ENCODE measurements at places on chromosomes 5 and 9.

DNA sequence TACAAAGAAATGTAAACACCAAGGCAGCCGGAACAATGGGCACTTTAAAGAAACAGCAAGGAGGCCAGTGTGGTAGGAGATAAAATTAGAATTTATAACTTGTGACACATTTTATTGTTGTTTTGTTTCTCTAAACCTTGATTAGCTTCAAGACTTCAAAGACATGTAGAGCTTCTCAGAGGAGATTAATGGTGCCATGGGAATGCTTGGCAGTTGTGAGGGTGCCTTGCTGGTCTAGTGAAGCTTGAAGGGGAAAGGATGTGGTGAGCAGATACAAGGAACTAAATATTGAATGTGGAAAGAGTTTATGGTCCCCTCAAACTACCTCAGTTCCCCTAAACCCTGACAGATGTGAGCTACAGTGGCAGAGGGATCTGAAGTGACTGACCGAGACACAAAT is 322.4 kb upstream of the ADAMTS16 start:
- no peak for DNase-seq

DNA sequence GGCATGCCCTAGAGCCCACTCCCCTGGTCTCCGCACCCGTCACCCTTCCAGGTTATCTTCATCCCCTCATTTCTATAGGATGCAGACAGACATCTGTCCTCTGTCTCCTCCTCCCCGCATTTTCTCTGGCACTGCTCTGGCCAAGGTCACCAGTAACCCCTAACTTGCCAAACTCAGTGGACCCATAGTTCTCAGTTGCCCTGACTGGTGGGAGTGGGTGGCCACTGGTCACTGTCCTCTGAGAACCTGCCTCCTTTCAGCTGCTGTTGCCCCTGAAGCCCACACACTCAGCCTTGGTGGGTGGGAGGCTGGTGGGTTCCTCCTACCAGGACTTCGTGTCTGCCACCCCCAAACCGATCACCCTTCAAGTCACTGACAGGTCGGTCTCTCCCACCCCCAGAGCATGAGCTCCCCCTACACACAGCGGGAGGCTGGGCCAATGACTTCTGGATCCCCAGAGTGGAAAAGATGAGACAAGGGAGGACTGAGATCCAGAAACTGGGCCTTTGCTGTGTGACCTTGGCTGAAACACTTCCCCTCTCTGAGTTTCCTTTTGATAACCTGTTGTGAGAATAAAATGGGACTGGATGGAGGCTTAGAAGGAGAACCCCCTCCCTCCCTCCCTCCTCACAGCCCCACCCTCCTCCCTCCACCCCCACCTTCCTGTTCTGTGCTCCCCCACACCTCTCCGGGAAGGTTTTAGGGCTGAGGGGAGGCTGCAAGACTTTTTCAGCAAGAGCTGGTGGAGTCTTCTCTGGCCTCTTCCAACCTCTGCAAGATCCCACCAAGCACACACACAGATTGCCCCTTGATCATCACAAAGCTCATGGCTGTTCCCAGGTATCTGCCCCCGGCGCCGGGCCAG is 2.4 kb upstream of the DBN1 start:
- no peak for DNase-seq

GRCh38 chr9:102778746-102779145 is 216.4 kb upstream of the CYLC2 start:
- DNase-seq, result peak; percentile 61

GRCh38 chr5:126280846-126281245 is 142.4 kb upstream of the GRAMD2B start:
- peak; percentile 49 for DNase-seq

DNA sequence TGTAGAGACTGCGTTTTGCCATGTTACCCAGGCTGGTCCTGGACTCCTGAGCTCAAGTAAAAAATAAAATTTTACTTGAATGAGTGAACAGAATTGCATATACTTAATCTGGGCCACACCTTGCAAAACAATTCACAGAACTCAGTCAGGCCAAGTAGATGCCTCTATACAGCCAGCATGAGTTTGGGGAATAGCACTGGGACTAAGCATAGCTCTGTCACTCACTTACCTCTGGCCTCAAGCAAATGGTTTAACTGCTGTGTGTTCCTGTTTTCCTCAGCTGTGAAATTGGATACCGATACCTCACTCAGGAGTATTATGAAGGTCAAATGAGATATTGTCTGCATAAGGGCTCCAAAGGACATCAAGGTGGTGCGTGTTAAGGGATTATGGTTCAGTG is 10.9 kb upstream of the FRMPD1 start:
- DNase-seq, result peak; percentile 78

DNA sequence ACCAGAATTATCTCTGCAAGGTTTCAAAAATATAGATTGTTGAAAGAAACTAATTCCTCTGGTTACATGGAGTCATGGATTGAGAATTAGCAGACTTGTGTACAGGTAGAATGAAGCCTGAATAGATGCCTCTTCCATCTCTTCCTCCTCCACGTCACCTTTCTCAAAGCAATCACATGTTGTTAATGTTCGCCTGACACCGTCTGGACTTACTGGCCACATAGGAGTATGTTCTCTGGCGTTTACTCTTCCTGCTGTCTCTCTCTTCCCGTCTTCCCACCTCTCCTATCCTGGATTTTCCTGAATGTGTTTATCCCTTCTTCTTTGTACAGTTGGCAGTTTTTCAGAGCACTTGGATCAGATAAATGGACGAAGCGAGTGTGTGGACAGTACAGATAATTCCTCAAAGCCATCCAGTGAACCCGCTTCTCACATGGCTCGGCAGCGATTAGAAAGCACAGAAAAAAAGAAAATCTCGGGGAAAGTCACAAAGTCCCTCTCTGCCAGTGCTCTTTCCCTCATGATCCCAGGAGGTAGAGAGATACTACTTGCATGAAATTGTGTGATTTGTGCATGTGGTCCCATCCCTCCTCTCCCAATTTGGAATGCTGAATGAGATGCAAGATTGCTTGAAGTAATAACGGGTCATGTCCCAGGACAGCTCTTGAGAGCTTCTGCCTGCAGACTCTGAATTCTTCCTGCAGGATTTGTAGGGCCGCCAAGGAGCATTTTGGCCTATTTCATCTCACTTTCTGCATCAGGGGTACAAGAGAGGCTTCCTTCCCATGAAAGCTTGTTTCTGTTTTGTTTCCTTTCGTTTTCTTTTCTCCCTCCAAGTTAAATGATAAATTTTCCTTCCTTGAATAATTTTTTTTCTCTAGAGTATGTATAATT is 47.3 kb downstream of the CD180 start:
- DNase-seq, result no peak

GRCh38 chr9:76219560-76220151 is 174.6 kb downstream of the RFK start:
- peak; percentile 32 for DNase-seq

GRCh38 chr5:10760921-10761184 is 181 bp downstream of the DAP start:
- no peak for DNase-seq

GRCh38 chr9:129511285-129511900 is 109.5 kb downstream of the C9orf50 start:
- no peak for DNase-seq

GRCh38 chr5:177432839-177433657 is 6.6 kb downstream of the GRK6 start:
- DNase-seq, result no peak

DNA sequence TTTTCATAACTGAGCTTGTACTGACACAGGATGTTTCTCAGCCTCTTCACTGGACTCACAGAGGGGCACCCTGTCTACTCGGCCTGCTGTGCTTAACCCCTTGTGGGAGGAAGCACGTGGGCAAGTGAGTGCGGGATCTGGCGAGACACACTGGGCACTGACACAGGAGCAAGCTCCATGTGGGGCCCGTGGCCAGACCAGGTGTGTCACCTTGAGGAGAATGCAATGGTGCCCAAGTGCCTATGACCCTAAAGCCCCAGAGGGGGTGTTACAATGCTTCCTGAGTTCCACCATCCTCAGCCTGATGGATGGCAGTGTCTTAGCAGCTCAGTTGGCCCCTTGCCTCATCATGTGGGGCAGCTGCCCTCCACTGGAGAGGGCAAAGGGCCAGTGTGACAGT is 128.9 kb downstream of the ALDH1A1 start:
- DNase-seq, result no peak

DNA sequence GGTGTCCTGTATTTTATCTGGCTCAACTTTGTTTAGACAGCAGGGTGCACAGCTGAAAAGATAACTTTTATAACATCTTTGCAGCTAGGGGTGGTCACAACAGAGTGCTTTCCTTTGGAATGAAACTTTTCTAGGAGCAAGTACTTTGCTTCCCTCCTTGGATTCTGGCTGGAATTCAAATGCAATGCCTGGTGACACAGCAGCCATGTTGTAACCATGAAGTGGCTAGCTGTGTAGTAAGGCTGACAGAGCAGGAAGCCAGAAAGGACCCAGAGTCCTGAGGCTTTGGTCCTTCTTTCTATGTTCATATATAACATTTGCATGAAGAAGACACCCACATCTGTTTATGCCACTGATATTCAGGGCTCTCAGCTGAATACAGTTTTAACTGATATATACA is 48.1 kb downstream of the TENT4A start:
- DNase-seq, result no peak

- peak; percentile 86 for DNase-seq
Observed at GRCh38 chr5:174056064-174056847, 10.8 kb downstream of the NSG2 start.

DNA sequence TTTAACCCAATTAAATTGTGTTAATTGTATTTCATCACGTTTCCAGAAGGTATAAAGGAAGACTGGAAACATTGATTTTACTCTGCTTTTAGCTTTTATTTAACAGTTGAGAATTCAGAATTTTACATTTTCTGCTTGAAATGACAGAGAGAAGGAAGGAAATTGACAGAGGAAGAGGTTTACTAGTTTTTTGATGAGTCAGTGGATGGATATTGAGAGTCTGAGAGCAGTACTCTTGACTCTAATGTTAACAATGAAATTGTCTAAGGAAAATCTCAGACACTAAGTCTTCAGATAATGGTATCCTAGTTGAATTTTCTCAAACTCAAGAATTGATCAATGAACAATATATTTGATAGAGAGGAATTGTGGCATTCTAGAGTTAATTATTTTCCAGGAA is 60.6 kb downstream of the IPO11 start:
- no peak for DNase-seq

DNA sequence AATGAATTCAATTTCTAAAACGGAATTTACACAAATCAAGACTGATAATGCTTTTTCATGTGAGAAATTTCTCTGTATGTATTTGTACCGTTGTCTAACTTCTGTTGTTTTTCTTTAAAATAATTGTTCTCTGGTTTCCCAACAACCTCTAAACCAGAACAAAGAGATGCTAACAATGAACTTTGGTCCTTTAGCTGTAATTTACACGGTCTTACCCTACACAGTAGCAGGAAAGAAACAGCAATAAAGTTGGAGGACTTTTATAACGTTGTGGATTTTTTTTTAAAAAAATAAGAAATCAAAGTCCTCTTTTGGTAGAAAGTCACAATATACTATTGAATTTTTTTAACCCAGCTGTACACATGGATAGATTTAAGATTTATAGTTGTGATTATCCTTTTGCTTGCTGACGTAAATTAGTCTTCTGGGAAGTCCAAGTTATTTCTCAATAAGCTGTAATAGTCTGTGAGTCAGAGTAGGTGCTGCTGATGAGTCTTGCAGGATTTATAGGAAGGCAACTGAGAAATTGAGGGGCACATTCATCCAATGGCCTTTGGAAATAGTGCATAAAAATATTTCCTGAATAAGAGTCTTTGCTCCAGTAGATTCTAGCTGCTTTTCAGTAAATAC is 76.8 kb upstream of the PCSK1 start:
- no peak for DNase-seq

- DNase-seq, result no peak
Observed at GRCh38 chr9:26371236-26371635, 521.4 kb downstream of the CAAP1 start.

- no peak for DNase-seq
Observed at GRCh38 chr9:137194388-137194787, 5.9 kb downstream of the SSNA1 start.

- DNase-seq, result no peak
Observed at GRCh38 chr5:139663207-139664085, 15.3 kb downstream of the CXXC5 start.

DNA sequence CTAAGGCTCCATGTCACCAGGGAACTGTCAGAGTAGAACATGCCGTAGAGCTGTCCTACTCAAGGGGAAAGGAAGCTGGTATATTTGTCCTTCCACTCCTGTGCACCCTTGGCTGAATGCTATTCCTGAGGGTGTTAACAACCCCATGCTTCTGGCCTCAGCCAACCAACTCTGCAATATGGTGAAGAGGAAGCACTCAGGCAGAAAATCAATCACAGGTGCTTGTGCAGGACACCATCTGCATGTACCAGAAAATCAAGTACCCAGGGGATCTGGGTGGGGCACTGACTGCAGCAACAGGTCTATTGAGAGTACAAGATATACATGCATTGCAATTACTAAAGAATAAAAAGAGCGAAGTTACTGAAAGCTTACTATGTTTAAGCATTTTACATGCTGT is 51.4 kb upstream of the NEK6 start:
- DNase-seq, result peak; percentile 97

DNA sequence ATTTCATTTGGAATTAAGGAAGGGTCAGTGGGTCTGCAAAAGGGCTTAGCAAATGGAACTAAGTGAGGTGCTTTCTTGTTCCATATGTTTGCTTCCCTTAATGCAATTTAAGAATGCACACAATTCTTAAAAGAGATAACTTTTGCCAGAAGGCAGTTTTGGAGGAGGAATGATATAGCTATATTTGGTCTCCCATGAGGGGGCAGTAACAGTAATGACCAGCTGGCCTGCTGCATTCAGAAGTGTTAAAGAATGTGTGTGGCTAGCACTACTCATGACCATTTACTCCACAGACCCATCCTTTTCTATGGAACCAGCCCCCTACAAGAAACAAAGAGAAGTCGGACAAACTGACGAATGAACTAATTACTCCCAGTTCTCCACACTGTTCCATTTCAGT is 638.9 kb downstream of the RAB3C start:
- peak; percentile 39 for DNase-seq

GRCh38 chr5:167245868-167246267 is 1045.6 kb upstream of the WWC1 start:
- DNase-seq, result peak; percentile 46

- DNase-seq, result peak; percentile 66
Observed at GRCh38 chr5:43193894-43194265, 1.9 kb downstream of the NIM1K start.

- peak; percentile 85 for DNase-seq
Observed at GRCh38 chr9:136133191-136133958, 14.7 kb upstream of the TMEM250 start.

GRCh38 chr5:131950706-131951105 is 5.2 kb upstream of the MEIKIN start:
- DNase-seq, result no peak

DNA sequence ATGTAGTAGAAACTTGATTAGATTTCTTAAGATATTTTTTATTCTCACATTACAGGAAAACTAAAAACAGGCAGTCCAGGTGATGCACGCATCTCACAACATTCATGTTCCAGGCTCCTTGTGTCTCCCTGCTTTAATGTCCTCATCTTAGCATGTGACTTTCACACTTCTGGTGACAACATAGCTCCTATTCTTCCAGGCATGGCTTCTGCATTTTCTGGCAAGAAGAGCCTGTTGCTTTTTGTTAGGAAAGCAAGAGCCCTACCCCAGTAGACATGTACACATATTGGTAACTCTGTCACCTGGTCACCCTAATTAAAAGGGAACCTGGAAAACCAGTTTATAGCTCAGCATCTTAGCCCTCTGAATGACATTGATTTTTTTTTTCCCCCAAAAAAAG is 92.5 kb downstream of the PPIC start:
- no peak for DNase-seq

Measured in NCI-H69 (cell line).